Activated T-helper 17 cell treated with anti-CD3 and anti-CD28 coated beads, Interleukin-2, amount 50 U/mL, for 72 hours (primary cell): ENCODE measurements at places on chromosomes 4 and X.

- H3K36me3 ChIP-seq: no peaks in the 10 kb centered on the region
- ATAC-seq: no peak
- no peaks in the 10 kb centered on the region for H3K27me3 ChIP-seq
- H3K4me3 ChIP-seq: no peak overlapping the region
- no peaks in the 10 kb centered on the region for H3K4me1 ChIP-seq
These were observed 81.1 kb upstream of the STK26 start for GRCh38 chrX:131942034-131942433.

- H3K36me3 ChIP-seq: no peaks in the 10 kb centered on the region
- ATAC-seq: no peak
- H3K27ac ChIP-seq: no peak overlapping the region
- no peak overlapping the region for H3K4me3 ChIP-seq
These were observed 168.8 kb downstream of the EVC2 start for GRCh38 chr4:5539584-5539983.

DNA sequence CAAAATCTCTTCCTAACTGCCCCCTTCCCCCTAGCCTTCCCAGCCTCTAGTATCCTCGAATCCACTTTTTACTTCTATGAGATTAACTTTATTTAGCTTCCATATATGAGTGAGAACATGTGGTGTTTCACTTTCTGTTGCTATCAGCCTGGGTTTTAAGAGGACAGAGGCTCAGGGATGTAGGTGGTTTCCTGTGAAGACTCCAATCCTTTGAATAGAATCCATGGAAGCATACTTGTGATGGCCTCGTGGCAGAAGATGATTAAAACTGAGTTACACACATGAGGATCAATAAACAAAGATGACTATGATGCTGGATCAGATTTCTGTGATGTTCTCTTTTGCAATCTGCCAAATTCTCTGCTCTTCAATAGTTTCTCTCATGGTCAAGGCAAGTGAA lies 29.8 kb downstream of the CD99L2 start:
- H3K27ac ChIP-seq: no peak overlapping the region
- H3K4me1 ChIP-seq: peaks cover 21% of the 10 kb centered on the region
- peaks cover 6% of the 10 kb centered on the region for H3K36me3 ChIP-seq
- no peak overlapping the region for H3K4me3 ChIP-seq
- peak; percentile 19 for ATAC-seq
- no peaks in the 10 kb centered on the region for H3K27me3 ChIP-seq

DNA sequence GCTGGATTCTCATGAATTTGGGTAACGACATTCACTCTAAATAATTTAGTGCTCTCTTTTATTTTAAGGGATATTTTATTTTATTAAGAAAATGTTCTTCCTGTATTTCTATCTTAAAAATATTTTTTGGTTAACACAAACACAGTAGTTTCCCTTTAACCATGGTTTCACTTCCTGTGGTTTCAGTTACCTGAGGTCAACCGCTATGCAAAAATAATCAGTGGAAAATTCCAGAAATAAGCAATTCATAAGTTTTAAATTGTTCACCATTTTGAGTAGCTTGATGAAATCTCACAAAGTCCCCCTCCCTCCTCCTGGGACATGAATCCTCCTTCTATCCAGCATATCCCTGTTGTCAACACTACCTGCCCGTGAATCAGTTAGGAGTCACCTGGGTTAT lies 71.4 kb downstream of the GBA3 start:
- H3K27ac ChIP-seq: no peak overlapping the region
- no peak overlapping the region for H3K4me3 ChIP-seq
- no peaks in the 10 kb centered on the region for H3K4me1 ChIP-seq
- no peaks in the 10 kb centered on the region for H3K27me3 ChIP-seq
- no peaks in the 10 kb centered on the region for H3K36me3 ChIP-seq

GRCh38 chr4:168696826-168697225 lies 200.0 kb downstream of the PALLD start:
- H3K27ac ChIP-seq: no peak overlapping the region
- no peaks in the 10 kb centered on the region for H3K36me3 ChIP-seq
- no peak overlapping the region for H3K4me3 ChIP-seq
- no peaks in the 10 kb centered on the region for H3K4me1 ChIP-seq
